G401 (cell line): ENCODE measurements at places on chromosomes 13 and 19.

- DNase-seq = no peak
These were observed 69.8 kb downstream of the ALOX5AP start for GRCh38 chr13:30805132-30805537.

DNA sequence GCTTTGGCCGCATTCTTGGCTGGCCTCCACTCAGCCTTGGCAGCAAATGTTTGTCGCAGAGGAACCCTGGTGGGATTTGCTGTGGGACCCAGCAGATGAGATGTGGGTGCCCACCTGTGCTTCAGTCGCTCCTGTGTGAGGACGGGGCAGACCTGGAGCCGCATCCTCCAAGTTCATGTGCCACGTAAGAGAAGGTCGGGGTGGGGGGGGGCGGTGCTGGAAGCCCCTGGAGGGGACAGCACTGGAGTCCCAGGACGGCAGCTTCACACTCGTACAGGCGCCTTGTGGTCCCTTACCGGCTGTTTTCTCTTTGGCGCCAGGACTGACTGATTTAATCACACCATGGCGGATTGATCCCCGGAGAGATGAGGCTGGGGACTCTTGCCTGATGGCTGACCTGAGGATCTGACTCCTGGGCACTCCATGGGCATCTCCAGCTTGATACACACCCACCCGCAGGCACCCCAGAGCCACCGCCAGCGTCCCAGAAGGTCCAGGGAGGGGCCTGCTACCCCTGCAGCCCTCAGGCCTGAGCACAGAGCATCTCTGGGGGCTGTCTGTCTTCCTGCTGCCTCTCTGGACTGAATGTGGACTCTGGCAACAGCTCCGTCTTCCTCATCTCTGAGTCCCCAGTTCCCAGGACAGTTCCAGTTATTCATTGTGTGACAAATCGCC lies 10.0 kb upstream of the GRTP1 start:
- no peak for DNase-seq

GRCh38 chr19:11948646-11949045 lies 16.2 kb upstream of the ZNF763 start:
- no peak for DNase-seq

GRCh38 chr19:42343344-42344110 lies 18.1 kb downstream of the MEGF8 start:
- DNase-seq = no peak

- DNase-seq = no peak
These were observed 293.8 kb downstream of the FGF9 start for GRCh38 chr13:21964686-21965085.

- no peak for DNase-seq
These were observed 107.5 kb downstream of the KLF12 start for GRCh38 chr13:74026753-74027152.

- DNase-seq = no peak
These were observed 6.2 kb upstream of the GP6 start for GRCh38 chr19:55044286-55044685.

DNA sequence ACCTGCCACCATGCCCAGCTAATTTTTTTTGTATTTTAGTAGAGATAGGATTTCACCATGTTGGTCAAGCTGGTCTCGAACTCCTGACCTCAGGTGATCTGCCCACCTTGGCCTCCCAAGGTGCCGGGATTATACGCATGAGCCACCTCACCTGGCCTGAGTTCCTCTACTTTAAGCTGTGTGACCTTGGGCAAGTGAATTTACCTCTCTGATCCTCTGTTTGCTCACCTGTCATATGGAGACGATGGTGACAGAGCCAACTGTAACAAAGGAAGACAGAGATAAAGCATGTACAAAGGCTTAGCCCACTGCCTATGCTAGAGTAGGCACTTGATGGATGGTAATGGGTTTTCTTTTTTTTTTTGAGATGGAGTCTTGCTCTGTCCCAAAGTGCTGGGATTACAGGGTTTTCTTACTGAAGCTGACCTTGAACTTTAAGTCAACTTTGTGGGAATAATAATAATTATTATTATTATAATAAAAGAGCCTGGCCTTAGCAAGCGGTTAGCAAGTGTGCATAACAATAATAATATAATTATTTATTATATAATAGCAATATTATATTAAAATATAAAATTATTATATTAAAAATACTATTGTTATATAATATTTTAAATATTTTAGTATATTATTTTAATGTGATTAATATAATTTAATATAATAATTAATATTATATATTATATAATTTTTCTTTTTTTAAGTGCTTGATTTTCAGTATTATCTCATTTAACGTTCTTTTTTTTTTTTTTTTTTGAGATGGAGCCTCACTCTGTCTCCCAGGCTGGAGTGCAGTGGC lies 1.3 kb upstream of the ACER1 start:
- no peak for DNase-seq

DNA sequence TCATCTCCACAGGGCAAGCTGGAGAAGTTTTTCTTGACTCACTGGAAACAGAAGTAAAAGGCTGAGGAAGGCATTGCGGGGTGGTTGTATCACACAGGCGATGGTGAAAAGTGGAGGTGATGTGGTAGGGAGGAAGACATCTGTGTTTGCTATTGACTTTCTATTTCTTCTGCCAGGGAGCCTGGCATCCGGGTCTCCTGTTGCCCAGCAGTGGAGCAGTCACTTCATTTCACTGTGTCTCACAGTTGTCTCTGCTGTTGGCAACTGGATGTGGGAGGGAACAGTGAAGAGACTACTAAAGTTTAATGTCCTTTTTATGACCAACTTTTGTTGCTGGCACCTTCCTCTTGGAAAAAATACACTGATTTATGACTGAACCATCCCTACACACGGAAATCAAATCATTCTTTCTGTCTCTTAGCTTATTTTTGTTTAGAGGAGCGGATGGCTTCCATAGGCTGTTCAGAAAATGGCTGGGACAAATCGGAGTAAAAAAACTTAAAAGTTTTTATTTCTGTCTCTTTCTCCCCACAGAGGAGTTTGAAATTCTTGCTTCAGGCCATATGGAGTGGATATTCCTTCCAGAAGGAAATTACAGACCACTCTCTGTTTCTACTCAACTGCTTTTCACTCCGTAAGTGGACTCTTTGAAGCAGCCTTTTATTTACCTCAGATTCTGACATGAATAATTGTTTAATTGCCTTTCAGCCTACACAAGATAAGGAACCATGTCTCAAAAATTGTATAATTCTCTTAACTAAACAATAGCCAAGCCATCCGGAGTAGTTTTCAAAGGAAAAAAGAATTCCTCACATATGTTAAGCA lies 23.8 kb upstream of the MEDAG start:
- no peak for DNase-seq

DNA sequence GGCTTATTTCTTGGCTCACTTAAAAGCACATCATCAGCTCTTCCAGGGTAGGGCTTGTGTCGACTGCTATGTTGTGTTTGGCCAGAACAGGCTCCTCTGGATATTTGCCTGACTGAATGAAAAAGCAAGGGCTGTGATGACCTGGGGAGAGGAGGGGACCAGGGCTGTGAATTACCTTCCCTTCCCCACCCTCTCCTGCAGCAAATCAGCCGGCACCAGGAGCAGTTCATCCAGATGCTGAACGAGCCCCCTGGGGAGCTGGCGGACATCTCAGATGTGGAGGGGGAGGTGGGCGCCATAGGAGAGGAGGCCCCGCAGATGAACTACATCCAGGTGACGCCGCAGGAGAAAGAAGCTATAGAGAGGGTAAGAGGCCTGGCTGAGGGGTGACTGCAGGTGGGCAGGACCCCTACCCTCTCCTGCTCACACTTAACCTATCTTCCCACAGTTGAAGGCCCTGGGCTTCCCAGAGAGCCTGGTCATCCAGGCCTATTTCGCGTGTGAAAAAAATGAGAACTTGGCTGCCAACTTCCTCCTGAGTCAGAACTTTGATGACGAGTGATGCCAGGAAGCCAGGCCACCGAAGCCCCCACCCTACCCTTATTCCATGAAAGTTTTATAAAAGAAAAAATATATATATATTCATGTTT lies 4.4 kb downstream of the GADD45GIP1 start:
- no peak for DNase-seq

DNA sequence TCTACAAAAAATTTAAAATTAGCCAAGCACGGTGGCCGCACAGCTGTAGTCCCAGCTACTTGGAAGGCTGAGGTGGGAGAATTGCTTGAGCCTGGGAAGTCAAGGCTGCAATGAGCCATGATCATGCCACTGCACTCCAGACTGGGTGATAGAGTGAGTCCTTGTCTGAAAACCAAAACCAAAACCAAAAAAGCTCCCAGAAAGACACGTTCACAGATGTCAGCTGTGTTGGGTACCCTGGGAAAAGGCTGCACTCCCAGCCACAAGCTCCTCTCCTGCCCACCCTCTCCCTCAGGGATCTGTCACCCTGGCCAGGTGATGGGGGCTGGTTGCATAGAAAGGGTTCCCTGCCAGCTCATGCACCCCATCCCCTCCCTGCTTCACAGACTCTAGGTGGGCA lies 53.3 kb downstream of the RNF6 start:
- no peak for DNase-seq

GRCh38 chr13:71368336-71368735 lies 498.7 kb downstream of the DACH1 start:
- DNase-seq = no peak

- no peak for DNase-seq
These were observed 430.4 kb downstream of the IRS2 start for GRCh38 chr13:109355875-109356434.

DNA sequence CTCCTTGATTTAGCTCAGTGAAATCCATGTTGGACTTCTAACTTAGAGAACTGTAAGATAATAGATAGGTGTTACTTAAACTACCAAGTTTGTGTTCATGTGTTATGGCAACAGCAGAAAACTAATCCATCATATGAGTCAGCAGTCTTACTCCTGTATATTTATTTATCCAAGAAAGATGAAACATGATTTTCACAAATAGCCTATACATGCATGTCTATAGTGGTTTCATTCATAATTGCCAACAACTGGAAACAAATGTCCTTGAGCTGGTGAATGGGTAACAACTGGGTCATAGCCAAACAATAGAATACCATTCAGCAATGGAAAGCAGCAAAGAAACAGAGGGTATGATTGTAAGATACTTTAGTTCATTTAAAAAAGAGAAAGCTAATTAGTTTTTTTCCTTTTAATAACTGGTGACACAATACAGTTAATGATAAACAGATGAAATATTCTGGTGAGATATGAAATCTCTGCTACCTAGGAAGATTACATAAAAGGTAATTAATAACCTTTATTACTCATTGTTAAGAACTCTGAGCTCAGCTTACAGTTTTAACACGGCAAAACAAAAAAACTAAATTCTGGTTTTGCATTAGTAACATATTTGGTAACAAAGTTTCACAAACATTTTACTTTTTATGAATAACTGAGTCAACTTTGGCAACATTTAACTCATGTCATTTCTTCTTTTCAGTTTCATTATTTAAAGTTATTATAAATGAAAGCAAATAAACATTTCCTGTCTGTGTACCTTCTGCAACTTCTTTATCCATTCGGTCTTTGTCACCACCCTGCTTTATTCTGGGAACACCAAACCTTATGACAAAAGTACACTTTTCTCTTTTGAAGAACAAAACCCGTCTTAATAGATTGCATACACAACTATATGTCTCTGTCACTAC lies 181.3 kb downstream of the LIG4 start:
- no peak for DNase-seq

DNA sequence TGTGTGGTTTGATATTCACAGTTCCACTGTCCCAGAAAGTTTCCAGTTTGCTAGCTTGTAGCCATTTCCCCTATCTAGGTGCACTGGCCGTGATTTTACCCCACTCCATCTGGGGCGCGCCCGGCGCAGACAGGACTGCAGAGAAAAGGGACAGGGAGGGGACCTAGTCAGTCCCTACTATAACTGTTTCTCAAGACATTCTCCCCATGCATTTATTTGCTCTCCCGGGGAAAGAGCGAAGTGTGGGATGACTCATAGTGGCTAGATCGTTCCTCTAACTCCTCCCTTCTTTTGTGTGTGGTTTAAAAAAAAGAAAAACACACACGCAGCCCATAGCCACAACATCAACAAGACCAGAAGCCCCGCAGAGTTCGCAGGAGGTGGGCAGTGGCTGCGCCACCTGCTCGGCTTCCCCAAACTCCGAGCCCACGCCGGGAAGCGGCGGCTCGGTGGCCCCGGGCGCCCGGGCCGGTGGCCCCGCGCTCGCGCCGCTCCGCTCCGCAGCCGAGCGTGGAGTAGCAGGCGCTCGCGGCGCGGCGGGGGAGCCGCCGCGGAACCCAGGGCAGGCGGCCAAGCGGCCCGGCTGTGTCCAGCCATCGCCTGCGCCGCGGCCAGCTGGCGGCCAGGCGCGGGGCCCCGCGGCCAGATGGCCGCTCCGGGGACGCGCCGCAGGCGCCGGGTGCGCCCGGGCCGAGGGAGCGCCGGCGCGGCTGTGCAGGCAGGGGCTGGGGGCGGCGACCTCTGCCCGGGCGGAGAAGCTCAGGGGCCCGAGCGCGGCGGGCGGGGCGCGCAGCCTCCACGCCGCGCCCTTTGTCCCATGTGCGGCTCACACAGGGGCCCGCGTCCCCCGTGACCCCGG lies 653 bp downstream of the TMTC4 start:
- peak; percentile 63 for DNase-seq

- DNase-seq = no peak
These were observed 55.5 kb upstream of the SERP2 start for GRCh38 chr13:44318161-44318560.

GRCh38 chr19:492091-492531 lies 4.2 kb upstream of the MADCAM1 start:
- no peak for DNase-seq

DNA sequence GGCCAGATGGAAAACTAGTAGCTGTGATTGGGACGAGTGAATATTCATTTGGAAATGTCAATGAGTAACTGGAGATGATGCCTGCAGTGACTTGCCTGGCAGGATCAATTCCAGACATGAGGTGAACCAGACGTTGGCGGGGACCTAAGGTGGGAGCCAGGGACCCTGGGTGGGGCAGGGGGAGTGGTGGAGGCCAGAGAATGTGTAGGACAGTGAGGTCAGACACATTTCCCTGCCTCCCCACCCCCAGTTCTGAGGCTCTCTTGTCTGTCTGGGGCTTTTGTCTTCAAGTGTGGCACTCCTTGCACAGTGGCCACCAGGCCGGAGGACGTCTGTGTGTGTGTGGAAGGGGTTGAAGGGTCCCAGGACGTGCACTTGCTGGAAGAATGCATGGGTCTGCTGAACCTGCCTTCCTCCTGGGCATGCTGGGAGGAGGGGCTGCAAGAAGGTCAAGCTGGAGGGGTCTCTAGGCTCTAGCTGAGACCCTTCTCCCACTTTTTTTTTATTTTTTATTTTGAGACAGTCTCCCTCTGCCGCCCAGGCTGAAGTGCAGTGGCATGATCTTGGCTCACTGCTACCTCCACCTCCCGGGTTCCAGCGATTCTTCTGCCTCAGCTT lies 51.6 kb downstream of the CHST8 start:
- no peak for DNase-seq

- no peak for DNase-seq
These were observed 240.7 kb upstream of the IPO5 start for GRCh38 chr13:97712770-97713169.

- no peak for DNase-seq
These were observed 589.9 kb downstream of the PCDH9 start for GRCh38 chr13:66640231-66640630.

DNA sequence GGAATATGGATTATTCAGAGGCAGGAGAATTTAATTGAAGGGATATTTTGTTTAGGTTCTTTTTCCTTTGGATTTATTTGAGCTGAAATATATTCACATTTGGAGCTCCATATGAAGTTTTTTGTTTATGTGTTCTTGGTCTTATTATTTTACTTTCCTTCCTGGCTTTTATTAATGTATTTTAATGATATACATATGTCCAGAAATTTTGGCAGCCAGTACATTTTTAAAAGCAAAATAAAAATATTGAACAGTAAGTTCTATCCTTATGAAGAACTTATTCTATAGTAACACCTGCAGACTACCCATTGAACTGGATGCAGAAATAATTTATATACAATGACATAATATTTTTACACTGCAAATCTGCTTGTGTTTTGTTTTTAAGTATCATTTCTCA lies 323.6 kb downstream of the GPC6 start:
- no peak for DNase-seq
